OCI-LY7 (cell line): ENCODE measurements at places on chromosomes 1 and 21.

GRCh38 chr1:50424045-50424883, 1.0 kb upstream of the DMRTA2 start:
- DNase-seq, result no peak

DNA sequence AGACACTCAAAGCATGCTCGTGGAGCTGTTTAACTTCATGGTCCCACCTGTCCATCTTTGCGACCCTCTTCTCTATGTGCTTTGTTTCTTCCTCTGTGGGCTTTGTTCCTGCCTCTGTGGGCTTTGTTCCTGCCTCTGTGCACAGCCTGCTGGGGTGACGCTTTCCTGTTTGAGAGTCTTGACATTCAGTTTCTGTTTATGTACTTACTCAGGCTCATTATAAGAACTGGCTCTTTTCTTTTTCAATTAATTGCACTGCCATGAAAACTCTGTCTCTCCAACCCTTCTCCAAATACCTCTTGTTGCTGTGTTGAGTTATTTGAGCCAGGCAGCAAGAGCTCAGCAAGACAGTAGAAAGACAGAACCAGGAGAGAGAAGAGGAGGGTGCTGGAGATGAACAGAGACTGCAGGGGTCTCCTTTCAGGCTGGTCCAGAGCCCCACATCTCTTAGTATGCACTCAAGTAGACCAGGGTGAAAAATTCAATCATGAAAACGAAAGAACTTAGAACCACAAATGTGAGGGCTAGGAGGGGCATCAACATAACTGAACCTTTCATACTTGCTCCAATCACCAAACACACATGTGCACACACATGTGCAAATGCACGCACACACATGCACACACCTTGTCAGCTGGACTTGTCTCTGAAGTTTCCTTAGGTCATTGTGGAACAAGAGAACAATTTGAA, 88.3 kb upstream of the SGIP1 start:
- DNase-seq, result peak; percentile 78

DNA sequence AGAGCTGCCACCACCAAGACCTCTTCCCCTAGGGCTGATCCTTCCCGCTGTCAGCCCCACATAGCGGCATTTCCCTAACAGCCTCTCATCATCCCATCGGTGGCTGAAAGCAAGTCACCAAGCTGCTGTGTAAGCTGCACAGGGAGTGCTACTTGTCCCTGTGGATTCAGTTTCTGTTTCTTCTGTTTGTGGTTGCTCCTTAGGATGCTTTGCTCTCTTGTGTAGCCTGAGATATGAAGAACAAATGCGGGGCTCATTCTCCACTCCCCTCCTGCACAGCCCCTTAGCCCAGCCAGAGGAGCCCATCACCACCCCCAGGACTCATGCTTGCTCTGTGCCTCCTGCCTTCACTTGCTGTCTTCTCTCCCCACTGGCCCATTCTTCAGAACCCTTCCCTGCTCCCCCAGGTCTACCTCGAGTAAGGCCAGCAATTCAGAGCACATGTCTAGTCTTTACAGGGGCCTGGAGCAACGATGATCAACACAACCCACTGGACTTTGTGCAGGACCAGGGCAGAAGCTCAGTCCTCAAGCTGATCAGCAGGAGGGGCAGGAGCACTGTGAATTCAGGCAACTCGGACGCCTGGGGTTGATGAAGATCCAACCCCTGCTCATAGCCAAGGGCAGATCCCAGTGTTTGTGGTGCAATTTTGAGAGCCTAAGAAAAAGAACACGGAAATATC, 82.6 kb upstream of the GALNT2 start:
- DNase-seq, result no peak

- DNase-seq, result no peak
These were observed 13.8 kb upstream of the PHLDA3 start for GRCh38 chr1:201482755-201483154.

- no peak for DNase-seq
These were observed 50.2 kb downstream of the RABGAP1L start for GRCh38 chr1:174209347-174210187.

- DNase-seq, result no peak
These were observed 147.7 kb downstream of the MIS18A start for GRCh38 chr21:32131164-32131563.

GRCh38 chr1:164699815-164700491, 141.0 kb downstream of the PBX1 start:
- DNase-seq, result no peak

DNA sequence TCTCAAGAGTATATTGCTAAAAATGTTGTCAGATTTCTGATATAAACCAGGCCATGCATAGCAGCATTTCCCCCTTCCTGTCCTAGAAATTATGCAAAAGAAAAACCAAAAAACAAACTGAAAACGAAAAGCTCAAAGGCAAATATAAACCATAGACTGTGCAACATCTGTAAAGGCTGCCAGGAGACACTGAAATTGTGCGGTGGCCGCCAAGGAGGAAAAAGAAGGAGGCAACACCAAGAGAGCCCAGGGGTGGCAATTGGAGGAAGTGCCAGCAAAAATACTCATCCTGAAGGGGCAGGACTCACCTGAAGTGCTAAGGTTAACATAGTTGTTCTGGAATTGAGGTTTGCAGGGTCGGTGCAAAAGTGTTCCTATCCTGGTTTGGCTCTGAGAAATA, 92.0 kb downstream of the RWDD3 start:
- DNase-seq, result no peak

DNA sequence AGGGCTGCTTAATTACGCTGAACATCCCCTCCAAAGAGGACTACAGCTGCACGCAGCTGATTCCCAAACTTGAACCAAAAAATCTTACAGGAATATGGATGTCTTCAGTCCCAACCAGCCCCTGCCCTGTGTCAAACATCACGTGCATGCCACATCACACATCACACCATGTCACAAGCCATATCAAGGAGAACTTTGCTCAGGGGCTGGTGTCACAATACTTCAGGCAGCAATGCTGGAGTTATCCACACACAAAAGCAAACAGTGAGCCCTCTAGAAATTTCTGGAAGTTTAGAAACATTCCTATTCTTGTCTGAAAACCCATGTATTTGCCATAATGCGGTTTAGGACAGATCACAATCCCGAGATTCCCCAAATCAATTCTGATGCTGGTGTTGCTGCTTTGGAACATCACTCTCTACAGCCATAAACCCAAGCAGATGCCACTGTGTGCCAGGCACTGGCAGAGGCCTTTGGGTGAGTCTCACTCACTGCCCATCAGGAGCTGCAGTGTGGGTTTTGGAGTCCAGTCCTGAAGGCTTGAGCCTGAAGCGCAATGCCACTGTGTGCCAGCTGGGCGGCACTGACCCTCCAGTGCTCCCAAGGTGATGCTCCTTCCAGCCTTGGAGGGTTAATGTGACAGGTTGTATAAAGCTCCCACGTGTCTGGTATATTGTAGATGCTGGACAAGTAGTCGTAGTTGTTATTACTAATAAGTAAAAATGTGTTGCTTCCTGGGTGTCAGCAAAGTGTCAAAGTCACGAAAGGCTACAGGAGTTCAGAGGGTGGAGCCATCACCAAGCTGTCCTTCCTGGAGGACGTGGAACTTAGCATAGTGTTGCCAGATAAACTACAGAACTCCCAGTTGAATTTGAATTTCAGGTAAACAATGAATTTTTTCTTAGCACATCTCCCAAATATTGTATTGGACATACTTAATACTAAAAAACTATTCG, 20.1 kb upstream of the EFNA1 start:
- no peak for DNase-seq

DNA sequence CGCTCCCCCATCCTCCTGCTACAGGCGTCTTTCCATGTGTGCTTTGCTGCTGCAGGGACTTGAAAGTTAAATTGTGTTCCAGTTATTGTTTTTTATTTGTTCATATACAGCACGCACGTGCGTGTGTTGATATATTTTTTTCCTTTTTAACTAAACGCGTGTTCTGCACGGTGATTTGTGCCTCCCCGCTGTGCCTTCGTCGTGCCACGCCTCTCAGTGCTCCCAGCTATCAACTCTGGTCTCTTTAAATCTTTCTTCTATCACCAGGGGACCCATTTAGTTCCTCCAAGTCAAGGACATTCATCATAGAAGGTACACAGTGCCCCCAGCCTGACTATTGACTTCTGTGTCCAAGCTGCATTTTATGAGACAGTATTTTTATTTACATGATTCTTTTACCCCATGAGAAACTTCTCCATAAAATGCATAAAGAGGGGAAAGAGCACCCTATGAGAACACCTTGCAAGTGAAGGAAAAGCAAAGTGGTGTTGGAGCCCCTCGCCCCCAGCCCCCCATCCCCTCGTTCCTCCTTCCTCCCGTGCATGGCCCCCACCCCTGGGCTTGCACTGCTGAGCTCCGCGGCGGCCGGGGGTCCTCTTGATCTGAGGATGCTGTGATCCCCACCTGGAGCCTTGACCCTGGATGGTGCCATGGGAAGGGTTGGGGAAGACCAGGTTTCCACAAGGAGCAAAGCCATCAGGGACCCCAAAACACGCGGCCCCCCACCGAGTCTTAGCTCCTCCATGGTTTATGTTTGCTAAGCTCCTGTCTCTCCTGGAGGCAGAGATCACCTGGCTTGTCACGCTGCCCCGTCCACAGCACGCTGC, 45.5 kb downstream of the KCNAB2 start:
- DNase-seq, result no peak

DNA sequence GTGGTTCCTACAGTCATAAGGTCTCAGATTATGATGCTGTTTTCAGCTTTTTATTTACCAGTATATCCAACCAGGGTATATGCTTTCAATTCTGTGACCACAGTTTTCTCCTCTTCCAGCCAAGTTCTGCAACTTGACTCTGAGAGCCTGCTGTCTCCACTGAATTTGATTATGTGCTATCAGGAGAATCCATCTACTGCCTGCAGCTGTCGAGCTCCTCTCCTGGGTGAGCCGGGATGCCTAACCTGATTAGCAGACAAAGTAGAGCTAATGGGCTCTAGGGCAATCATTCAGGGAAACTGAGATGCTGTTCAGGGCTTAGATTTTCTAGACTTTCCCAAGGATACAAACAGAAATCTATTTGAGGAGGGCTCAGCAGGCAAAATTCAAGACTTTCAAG, 271.5 kb upstream of the BEND5 start:
- DNase-seq, result no peak

GRCh38 chr1:84291882-84292655, 9.4 kb upstream of the SAMD13 start:
- DNase-seq, result no peak

DNA sequence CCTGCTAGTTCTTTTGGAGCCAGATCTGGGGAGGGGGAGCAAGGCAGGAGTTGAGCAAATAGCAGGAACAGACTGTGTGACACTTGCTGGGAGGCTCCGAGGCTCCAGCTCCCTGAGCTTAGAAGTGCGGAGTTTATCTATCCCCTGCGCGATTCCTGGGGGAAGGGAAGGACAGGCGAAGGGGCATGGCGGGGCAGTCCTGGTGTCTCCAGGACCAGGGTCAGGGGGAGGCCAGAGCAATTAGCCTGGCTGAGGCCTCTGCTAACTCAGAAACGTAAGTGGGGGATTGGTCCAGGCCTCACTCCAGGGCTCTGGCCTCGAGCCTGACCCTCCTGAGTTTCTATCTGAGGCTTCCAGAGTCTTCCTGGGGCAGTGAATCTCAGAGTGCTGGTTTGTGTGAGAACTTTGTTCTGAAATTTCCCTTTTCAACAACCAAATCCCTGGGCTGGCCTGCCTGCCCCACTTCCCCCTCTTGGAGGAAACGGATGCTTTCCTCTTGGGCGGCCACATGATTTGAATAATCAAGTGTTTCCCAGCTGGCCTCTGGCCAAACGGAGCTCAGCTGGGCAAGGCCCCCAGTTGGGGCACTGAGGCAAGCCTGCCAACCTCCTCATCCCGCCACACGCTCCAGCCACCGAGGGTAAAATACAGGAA, 15.6 kb downstream of the ALPL start:
- DNase-seq, result peak; percentile 42

DNA sequence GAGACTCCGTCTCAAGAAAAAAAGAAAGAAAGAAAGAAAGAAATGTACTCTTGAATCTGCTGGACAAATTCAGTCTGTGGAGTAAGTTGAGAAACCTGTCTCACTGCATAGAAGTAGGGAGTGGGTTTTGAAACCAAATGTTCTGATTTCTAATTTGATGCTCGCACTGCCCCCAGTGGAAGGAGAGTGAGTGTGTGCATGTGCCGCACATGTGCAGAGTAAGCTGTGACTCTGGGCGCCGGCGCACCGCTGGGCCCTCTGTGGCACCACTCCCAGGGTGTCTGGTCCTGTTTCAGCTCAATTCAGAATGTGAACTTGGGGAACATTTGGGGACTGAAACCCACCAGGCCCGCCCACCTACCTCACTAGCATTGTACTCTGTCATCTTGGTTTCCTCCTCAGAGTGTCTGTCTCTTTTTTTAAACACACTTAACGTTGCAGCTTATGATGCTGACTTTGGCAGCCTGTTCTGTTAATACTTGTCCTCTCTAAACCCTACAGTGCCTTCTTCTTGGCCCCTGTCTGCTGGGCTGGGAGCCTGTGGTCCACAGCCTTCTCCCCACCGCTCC, 104.6 kb downstream of the CACNA1E start:
- no peak for DNase-seq

GRCh38 chr1:150548632-150549495, at the start of gene ADAMTSL4:
Gene ADAMTSL4 (plus strand): TSS chr1:150549408. CDS start chr1:150552289, 2,881 bp downstream.
- DNase-seq, result peak; percentile 38

DNA sequence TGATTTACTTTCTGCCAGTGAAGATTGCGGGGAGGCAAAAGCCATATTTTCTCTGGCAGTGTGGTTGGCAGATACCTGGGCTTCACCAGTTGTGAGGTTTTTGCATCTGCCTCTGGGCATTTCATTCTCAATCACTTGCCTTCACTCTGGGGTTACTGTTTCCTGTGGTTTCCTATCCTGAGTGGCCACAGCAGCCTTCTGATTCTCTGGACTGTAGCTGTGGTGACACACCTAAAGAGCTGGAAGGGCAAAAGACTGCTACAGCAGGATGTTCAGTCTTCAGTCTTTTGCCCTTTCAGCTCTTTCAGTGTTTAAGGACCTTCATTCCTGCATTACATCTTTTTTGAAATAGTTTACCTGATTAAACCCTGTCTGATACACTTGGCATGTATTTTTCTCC, 50.5 kb upstream of the GPR52 start:
- no peak for DNase-seq

DNA sequence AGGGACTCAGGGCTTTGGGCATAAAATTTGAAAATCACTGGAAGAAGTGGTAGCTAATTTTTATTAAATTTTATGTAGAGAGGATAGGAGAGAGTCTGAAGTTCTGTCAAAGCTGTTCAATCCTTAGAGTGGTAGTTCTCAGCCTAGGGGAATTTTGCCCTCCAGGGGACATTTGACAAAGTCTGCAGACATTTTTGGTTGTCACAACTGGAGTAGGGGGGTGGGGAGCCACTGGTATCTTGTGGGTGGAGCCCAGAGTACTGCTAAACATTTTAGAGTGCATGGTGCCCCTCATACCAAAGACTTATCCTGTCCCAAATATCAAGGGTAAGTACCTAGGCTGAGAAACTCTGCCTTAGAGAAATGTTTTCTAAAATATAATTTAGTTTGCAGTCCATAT, 30.2 kb downstream of the RASAL2 start:
- DNase-seq, result no peak
